Activated CD4-positive, alpha-beta T cell treated with anti-CD3 and anti-CD28 coated beads, Interleukin-2, amount 50 U/mL, for 1 hour (primary cell): ENCODE measurements at places on chromosomes 1 and 21.

DNA sequence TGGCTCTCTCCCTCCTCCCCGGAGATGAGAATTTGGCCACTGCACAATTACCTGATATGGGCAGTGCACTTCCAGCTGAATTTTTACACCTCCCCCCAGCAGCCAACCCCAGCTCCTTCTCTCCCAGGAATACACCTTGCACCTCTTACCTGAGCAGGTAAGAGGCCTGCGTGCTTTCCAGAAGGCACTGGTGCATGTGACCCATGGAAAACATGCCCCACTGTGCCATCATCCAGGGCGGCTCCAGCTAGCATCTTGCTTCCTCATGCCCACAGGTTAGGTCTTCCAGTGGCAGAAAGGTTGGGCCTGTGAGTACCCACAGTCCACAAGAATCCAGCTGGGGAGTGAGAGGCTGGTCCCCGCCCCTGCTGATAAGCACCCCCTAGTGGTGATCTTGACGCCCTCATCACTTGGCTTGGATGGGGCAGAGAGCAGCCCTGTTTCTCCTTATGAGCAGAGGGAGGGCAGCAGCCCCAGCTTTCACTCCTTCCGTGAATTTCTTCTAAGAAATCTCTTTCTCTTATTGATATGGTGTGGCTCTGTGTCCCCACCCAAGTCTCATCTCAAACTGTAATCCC is 57.8 kb downstream of the EDARADD start:
- peak; percentile 26 for DNase-seq

DNA sequence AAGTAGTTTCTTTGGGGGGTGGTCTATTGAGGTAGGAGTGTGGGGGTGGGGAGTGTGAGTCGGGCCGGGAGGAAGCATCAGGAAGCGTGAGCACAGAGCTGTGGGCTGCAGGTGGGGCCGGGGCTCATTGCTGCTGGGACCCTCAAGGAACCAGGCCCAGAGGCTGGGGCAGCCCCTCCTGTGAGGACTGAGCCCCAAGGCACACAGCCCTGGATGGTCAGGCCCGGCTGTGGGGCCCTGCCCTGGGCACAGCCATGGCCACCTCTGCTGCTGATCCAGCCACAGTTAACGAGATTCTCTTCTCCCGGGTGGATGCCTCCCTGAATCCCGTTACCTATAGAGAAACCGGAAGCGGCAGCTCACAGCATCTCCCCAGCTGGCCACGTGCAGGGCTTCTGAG is 22.9 kb upstream of the SUMO3 start:
- DNase-seq = no peak

DNA sequence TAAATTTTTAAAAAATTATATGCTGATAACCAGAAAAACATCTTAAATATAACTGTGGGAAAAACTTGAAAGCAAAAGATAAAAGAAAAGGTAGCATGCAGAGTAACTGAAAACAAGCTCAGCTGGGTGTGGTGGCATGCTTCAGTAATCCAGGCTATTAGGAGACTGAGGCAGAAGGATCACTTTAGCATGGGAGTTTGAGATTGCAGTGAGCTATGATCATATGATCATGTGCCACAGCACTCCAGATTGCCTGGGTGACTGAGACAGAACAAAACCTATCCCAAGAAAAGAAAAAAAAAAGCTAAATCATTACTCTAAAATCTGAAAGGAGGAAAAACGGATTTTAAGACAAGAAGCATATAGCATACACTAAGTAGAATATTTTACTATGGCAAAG is 1624.0 kb downstream of the AMY1C start:
- DNase-seq = no peak

DNA sequence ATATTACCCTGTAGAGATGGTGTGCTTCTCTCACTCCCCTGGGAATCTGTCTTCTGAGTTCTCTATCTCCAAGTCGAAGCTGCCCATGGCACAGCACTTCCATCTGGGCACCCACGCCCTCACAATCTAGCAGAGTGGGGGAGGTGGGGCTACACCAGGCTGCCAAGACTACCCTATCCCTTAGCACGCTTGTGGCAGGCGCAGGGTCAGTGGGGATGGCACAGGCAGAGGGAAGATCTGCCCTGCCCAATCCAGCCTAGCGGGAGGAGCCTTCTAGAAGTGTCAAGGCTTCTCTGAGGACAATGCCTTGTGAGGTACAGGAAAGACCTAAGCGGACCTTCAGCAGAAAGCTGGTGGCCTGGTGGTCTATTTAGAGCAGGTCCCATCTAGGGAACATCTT is 49.1 kb downstream of the DMAP1 start:
- DNase-seq = no peak

DNA sequence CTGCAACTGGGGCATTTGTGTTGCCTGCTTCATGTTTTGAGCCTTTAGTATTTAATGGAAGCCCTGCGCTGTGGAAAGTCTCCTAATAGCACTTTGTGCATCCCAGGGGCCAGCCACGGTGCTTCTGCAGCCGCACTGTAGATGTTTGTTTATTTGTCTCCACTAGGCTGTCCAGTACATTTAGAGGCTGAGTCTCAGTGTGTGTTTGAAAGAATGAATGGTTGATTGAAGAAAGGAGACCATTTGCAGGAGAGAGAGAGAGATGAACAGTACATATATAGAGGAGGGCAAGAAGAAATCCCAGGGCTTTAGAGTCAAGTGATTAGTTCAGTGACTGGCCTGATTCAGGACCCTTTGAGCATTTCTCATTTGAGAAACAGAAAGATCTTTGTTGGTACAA is 33.9 kb downstream of the MPZL1 start:
- no peak for DNase-seq
